ENCODE measurements at places on chromosomes 7 and 10. TPM values are rescaled to one million over a fixed set of nuclear protein-coding genes. Genes with fewer than 3 reads are reported as not detected.

The PRR15 gene
- 1.5 TPM for polyA plus RNA-seq

The UPK3BL2 gene
- polyA plus RNA-seq = 92.4 TPM

The ATRNL1 gene
- polyA plus RNA-seq = 0.39 TPM

The ZNF488 gene
- polyA plus RNA-seq = 0.81 TPM

The CRHR2 gene
- 0.04 TPM for polyA plus RNA-seq

The AMZ1 gene
- polyA plus RNA-seq = 0.11 TPM

The GJD4 gene
- not detected for polyA plus RNA-seq

The EDRF1 gene
- 8.2 TPM for polyA plus RNA-seq

The PTPN20 gene
- 2.3 TPM for polyA plus RNA-seq

The TMEM139 gene
- 0.41 TPM for polyA plus RNA-seq

The GTF2IRD1 gene
- polyA plus RNA-seq = 43.4 TPM

The CRPPA gene
- 0.22 TPM for polyA plus RNA-seq

The PDZD7 gene
- polyA plus RNA-seq = 0.11 TPM

The COL17A1 gene
- polyA plus RNA-seq = 80.9 TPM

The GPER1 gene
- polyA plus RNA-seq = 0.81 TPM

The MGMT gene
- 8.6 TPM for polyA plus RNA-seq

The SPDYE2B gene
- not detected for polyA plus RNA-seq

The OPN1SW gene
- not detected for polyA plus RNA-seq

The WEE2 gene
- polyA plus RNA-seq = not detected

The GIMAP7 gene
- polyA plus RNA-seq = 8.0 TPM

The FKBP14 gene
- polyA plus RNA-seq = 3.0 TPM

The LFNG gene
- 12.0 TPM for polyA plus RNA-seq

The ACTA2 gene
- 713 TPM for polyA plus RNA-seq

The NKX1-2 gene
- polyA plus RNA-seq = 0.33 TPM

The FAM237B gene
- not detected for polyA plus RNA-seq

The FAM25A gene
- polyA plus RNA-seq = 2,365 TPM
